ENCODE measurements at places on chromosomes 7 and 10.

DNA sequence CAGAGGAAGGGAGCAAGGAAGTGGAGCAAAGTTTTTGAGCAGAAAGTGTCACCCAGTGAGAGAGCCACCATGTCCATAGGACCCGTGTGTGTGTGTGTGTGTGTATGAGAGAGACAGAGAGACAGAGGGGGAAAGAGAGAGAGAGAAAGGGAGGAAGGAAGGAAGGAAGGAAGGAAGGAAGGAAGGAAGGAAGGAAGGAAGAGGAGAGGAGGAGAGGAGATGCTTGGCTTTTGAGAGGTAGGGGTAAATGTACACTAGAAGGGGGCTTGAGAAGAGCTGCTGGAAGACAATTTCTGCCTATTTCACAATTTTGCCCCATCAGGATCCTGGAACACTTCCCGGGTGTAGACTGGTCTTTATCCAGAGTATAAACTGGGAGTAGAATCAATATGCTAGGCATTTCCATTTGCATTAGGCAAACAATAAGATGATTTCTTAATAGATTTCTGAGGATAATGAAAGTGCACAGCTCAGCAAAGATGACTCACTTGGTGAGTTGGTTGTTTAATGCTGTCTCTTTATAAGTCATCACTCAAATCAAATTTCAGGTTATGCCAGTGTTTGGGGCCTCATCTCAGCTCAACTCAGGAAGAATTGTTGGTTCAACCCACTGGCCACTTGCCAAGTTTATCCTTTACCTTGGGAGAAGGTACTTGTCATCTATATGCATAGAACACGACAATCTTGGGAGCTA is 70.0 kb upstream of the FAM13C start:
- no peak for DNase-seq

DNA sequence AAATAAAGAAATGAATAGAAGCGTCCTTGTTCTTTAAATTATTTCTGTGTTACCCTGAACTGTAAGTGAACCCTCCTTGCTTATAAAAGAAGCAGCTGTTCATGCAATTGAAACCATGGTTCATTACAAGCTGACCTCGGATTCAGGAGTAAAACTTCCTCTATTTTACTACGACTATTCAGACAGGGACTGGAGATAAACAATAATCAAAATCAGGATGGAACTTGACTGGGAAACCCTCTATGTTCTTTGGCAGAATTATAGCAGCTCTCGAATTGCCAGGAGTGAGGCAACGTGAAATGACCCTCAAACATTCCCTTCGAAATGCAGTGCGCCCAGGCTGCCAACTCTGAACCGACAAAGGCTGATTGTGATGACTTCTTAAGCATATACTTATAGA is 172.1 kb downstream of the CYP26A1 start:
- no peak for DNase-seq

GRCh38 chr7:69599286-69599954 is 1.1 kb downstream of the AUTS2 start:
- no peak for DNase-seq

DNA sequence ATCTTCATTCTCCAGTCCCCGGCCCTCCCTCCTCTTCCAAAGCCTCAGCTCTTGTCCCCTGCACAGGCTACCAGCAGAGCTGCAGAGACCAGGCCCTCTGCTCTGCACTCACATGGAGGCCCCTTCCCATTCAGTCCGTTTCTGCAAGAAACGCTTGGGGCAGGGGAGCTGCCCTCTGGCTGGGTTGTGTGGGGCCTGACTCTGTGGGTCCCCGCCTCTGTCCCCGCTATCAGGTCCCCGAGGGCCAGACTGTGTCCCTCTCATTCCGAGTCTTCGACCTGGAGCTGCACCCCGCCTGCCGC is 1.5 kb downstream of the PCOLCE start:
- no peak for DNase-seq

- no peak for DNase-seq
Observed at GRCh38 chr10:116608686-116609594, 11.8 kb upstream of the PNLIPRP2 start.

DNA sequence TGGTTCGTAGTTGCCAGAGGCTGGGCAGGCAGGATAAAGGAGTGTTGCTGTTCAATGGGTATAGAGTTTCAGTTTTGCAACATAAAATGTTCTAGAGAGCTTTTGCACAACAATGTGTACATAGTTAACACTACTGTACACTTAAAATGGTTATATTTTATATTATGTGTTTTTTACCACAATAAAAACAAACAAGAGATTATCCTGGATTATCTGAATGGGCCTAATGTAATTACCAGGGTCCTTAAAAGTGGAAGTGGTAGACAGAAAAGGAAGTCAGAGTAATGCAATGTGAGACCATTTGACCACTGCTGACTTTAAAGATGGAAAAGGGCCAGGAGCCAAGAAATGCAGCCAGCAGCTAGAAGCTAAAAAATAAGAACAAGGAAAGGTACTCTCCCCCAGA is 159.7 kb downstream of the SGMS1 start:
- no peak for DNase-seq

DNA sequence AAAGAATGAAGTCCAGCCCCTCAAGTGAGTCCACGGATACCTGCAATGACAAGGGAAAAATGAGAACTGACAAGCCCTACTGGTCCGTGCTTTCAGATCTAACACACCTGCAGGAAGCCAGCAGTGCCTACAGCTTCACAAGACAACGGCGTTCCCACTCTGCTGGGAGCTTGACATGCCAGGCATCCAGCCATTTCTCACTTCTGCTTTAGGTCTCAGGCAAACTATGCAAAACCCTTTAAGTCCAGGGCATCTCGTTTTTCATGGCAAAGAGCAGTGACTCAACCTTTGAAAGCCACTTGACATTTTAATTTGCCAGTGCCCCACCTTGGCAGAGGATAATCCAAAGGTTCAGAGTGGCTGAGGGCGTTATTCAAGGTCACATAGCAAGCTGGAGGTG is 49.1 kb upstream of the GPAM start:
- DNase-seq: no peak

- no peak for DNase-seq
Observed at GRCh38 chr7:55190511-55191160, 171.8 kb downstream of the EGFR start.

DNA sequence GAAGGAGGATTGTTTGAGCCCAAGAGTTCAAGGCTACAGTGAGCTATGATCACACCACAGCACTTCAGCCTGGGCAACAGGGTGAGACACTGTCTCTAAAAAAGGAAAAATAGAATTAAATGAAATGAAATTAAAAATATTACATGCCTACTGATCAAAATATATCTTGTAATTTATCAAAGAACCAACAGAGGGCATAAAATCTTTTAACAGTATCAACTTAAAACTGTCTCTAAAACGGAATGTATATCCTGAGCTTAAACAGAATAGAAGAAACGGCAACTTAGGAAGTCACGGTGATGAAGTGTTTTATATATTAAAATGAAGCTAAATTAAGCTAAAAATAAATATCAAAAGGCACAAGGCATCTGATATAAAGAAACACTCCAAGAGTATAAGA is 78.8 kb downstream of the MTPAP start:
- DNase-seq: no peak

- DNase-seq: no peak
Observed at GRCh38 chr10:58517491-58518355, 5.1 kb downstream of the BICC1 start.

GRCh38 chr7:108368466-108368865 is 87.8 kb downstream of the NRCAM start:
- DNase-seq: no peak

DNA sequence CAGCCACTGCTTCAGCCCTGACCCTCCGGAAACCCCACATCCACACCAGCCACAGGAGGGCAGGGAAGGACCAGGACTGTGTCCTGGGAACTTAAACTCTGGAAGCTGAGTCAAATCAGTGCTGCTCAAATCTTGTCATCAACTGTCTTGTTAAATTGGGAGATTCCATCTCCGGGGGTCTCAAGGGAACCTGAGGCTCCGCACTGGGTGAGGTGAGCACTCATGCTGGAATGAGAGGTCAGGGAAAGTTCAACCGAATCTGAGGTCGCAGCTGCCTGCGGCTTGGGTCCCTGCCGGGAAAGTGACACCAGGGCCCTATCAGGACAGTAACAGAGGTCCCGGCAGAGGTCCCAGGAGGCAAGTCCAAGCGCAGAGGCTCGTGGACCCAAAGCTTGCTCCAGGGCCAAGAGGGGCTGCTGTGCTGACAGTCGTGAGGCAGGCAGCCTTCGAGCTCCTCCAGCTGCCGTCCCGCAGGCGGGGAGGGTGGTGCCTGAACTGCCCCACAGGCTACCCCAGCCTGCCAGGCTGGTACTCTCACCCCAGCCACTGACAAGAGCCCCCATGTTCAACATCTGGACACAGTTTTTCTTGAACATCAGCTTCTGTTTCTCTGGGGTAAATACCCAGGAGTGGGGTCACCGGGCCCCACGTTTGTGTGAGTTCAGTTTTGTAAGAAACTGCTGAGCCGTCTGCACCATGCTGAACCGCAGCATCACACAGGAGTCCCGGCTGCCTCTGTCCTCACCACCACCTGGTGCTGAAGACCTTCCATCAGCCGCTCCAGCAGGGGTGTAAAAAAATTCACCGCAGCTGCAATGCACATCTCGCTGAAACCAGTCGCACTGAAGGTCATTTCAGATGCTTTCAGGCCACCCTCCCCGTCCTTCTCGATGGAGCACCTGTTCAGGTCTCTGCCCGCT is 101.0 kb downstream of the DIP2C start:
- no peak for DNase-seq

GRCh38 chr7:79593866-79594301 is 140.4 kb upstream of the MAGI2 start:
- DNase-seq: no peak

GRCh38 chr10:114166043-114166442 is 8.0 kb downstream of the CCDC186 start:
- DNase-seq: no peak

GRCh38 chr10:129579228-129579627 is 112.2 kb downstream of the MGMT start:
- DNase-seq: no peak

DNA sequence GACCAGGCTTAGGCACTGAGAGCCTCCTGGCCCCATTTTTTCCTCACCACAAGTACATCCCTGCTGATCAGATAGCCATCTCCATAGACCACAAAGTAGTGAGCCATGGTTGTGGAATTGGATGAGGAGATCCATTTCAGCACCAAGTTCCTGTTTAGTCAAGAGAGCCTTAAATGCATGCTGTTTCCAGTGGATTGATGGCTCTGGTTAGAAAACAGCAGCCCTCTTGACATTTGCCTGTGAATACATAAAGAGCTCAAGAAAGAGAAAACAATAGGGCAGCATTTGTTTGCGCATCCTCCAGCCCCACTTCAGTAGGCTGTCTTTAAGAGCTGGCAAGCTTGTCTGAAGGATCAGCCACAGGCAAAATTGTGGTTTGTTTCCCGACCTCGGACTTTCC is 251.2 kb downstream of the POU6F2 start:
- DNase-seq: no peak

DNA sequence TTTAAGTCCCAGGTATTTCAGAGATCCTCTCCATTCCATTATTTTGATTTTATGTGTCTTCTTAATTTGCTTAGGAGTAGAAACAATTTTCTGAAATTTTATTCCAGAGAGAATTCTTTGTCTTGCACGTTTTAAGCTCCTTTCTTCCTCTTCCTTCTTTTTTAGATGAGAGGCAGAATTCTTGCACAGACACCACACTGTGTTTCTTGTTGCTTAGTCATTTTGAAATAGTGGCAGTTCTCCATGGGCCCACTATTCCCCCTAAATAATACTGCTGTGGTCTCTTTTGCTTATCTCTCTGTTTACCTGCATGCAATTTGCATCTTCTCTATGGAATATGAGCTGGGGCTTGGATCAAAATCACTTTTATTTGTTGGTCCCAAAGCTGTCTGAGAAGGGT is 54.3 kb upstream of the WAC start:
- DNase-seq: no peak

Data from activated gamma-delta T cell treated with Interleukin-2 at 50 U/mL for 16 hours (primary cell).